NCI-H774 (cell line): ENCODE measurements at places on chromosomes 7 and 10.

DNA sequence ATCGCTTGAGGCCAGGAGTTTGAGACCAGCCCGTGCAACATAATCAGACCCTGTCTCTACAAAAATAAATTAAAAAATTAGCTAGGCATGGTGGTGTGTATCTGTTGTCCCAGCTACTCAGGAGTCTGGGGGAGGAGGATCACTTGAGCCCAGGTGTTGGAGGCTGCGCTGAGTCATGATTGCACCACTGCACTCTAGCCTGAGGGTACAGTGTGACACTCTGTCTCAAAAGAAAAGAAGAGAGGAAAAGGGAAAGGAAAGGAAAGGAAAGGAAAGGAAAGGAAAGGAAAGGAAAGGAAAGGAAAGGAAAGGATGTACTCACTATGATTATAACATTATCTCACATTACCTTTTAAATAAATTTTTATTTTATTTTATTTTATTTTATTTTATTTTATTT lies 56.5 kb upstream of the MPP7 start:
- no peak for DNase-seq

DNA sequence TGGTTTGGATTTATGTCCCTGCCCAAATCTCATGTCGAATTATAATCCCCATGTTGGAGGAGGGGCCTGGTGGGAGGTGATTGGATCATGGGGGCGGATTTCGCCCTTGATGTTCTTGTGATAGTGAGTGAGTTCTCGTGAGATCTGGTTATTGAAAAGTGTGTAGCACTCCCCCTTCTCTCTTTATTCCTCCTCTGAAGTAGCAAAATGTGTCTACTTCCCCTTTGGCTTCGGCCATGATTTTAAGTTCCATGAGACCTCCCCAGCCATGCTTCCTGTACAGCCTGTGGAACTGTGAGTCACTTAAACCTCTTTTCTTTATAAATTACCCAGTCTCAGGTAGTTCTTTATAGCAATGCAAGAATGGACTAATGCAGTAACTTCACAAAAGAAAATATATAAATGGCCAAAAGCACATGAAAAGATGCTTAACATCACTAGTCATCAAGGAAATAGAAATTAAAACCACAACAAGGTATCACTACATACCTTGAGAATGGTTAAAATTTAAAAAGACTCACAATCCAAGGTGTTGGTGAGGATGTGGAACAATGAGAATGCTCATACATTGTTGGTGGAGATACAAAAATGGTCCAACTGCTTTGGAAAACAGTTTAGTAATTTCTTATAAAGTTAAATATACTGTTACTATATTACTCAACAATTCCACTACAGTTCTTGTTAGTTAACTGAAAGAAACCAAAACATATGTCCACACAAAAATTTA lies 218.7 kb downstream of the SNX10 start:
- no peak for DNase-seq

GRCh38 chr10:129717816-129718547 lies 246.1 kb downstream of the EBF3 start:
- no peak for DNase-seq

DNA sequence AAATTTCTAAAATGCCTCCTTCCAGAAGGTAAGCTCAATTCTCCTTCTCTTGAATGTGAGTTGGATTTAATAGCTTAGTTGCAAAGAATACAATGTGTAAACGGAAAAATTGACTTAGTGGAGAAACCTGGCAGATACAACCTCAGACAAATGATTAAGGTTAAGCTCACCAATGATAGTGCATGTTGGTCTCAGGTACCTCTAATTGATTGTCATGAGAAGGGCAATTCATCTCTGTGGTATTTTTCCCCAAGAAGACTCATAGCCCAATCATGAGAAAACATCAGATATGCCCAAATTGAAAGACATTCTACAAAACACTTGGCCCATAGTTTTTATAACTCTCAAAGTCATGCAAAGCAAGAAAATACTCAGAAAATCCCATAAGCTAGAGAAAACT lies 36.2 kb upstream of the TMEM106B start:
- no peak for DNase-seq

GRCh38 chr7:92496876-92497275 lies 19.1 kb upstream of the ERVW-1 start:
- DNase-seq: no peak

GRCh38 chr10:123309731-123310130 lies 155.5 kb downstream of the BUB3 start:
- no peak for DNase-seq

DNA sequence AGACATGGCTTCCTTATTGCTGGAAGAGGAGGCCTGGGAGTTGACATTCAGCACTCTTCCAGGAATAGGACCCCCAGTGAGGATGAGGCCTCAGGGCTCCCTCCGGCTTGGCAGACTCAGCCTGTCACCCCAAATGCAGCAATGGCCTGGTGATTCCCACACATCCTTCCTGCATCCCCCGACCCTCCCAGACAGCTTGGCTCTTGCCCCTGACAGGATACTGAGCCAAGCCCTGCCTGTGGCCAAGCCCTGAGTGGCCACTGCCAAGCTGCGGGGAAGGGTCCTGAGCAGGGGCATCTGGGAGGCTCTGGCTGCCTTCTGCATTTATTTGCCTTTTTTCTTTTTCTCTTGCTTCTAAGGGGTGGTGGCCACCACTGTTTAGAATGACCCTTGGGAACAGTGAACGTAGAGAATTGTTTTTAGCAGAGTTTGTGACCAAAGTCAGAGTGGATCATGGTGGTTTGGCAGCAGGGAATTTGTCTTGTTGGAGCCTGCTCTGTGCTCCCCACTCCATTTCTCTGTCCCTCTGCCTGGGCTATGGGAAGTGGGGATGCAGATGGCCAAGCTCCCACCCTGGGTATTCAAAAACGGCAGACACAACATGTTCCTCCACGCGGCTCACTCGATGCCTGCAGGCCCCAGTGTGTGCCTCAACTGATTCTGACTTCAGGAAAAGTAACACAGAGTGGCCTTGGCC lies 4.3 kb downstream of the PGAM2 start:
- no peak for DNase-seq
